Astrocyte (in vitro differentiated cells and primary cell): ENCODE measurements at places on chromosomes 11 and 22. TPM values are rescaled to one million over a fixed set of nuclear protein-coding genes. Genes with fewer than 3 reads are reported as not detected.
A peak's percentile ranks its signal among the peaks of the same experiment; 100 is the strongest.

DNA sequence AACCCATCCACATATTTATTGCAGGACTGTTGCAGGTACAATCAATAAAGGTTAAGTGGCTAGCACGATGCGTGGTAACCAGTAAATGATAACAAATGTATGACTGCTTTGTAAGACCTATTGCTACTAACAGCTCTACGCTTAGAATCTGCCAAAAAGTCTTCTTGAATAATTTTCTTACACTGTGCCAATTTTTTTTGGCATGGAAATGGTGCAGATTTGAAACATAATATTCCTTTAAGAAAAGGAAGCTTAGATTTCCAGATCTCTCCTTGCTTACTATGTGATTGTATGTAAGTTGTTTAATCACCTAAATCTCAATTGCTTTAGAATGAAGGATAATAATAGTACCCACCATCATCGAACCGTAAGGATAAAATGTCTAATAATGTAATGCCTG lies 192.0 kb downstream of the LRRC4C start:
- H3K36me3 ChIP-seq, result no peaks in the 10 kb centered on the region
- no peaks in the 10 kb centered on the region for H3K4me1 ChIP-seq
- no peak for DNase-seq
- no peak overlapping the region for H3K27ac ChIP-seq

DNA sequence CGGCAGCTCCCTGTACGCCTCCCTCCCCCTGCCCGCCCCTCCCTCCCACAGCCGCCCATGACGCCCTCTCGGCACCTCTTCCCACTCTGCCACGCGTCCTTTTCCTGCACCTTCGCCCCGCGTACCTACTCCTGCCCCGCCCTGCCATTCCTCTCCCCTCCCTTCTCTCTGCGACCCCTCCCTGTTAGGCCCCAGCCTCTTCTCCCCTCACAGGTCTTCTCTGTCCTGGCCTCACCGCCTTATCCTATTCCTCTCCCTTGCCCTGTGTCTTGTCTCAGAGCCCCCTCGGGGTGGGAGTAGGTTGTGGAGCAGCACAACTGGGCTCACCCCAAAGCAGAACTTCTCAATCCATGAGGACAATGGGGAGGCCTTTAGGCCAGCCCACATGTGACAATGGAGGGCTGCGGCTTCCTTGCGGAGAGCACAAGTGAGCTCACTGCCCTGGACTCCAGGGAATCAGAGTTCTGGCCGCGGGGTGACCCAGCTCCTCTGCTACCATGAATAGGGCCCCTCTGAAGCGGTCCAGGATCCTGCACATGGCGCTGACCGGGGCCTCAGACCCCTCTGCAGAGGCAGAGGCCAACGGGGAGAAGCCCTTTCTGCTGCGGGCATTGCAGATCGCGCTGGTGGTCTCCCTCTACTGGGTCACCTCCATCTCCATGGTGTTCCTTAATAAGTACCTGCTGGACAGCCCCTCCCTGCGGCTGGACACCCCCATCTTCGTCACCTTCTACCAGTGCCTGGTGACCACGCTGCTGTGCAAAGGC lies 539 bp downstream of the SLC35C1 start:
- H3K27ac ChIP-seq, result peak overlapping the region; percentile 93
- H3K36me3 ChIP-seq, result peaks cover 7% of the 10 kb centered on the region
- peaks cover 32% of the 10 kb centered on the region for H3K4me1 ChIP-seq
- no peaks in the 10 kb centered on the region for H3K27me3 ChIP-seq
- peak overlapping the region; percentile 84 for H3K4me3 ChIP-seq

DNA sequence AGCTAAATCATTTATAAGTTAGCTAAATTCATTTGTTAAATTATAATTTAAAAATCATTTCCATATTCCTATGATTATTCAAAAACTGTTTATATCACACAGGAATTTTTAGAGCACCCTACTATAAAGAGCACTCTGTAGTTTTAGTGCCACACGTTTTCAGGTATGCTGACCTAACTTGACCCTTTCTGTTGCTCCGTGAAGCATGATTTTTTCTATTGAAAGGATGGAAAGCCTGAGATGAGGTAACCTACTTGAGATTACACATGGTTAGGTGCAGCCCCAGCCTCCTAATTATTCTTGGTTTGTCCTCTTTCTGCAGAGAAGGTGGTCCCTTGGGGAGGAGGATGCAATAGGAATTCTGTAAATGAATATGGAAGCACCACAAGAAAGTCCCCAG lies 72.6 kb downstream of the PPFIBP2 start:
- no peaks in the 10 kb centered on the region for H3K4me1 ChIP-seq
- no peaks in the 10 kb centered on the region for H3K36me3 ChIP-seq
- no peak overlapping the region for H3K27ac ChIP-seq
- H3K4me3 ChIP-seq, result no peak overlapping the region

GRCh38 chr11:19646921-19647320 lies 65.7 kb upstream of the NAV2 start:
- H3K27me3 ChIP-seq, result peaks cover 24% of the 10 kb centered on the region
- DNase-seq, result peak; percentile 94
- H3K36me3 ChIP-seq, result no peaks in the 10 kb centered on the region
- no peak overlapping the region for H3K4me3 ChIP-seq
- peaks cover 7% of the 10 kb centered on the region for H3K4me1 ChIP-seq
- H3K27ac ChIP-seq, result no peak overlapping the region

GRCh38 chr11:102494216-102494615 lies 36.3 kb downstream of the MMP7 start:
- H3K27ac ChIP-seq, result no peak overlapping the region
- H3K4me3 ChIP-seq, result no peak overlapping the region
- no peaks in the 10 kb centered on the region for H3K36me3 ChIP-seq
- no peaks in the 10 kb centered on the region for H3K27me3 ChIP-seq

DNA sequence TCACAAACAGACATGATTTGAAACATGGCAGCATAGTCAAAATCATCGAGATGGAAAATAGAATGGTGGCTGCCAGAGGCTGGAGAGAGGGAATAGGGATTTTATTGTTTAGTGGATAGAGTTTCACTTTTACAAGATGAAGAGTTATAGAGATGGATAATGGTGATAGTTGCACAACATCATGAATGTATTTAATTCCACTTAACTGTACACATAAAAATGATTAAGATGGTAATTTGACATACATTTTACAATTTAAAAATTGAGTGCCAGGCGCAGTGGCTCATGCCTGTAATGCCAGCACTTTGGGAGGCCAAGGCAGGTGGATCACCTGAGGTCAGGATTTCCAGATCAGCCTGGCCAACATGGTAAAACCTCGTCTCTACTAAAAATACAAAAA lies 21.2 kb downstream of the TTC28 start:
- H3K4me3 ChIP-seq, result no peak overlapping the region
- no peaks in the 10 kb centered on the region for H3K27me3 ChIP-seq
- no peaks in the 10 kb centered on the region for H3K36me3 ChIP-seq
- DNase-seq, result no peak
- no peak overlapping the region for H3K27ac ChIP-seq

DNA sequence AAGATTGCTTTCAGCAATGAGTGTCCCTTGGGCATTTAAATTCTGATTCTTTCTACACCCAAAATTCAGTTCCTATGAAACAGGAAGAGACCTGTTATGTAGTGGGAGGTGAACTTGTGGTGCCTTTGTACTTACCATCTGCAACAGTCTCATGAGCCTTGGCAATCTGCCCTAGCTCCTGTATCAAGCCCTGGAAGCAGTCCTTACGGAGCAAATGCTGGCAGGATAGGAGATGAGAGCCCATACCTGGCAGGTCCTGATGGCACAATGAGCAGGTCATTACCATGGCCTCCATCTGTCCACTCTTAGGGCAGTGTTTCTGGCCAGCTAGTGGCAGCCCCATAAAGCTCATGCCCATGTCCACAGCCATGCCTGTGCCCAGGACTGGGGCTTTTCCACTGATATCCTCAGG lies 10.8 kb downstream of the TRIM66 start:
- H3K4me1 ChIP-seq, result peaks cover 24% of the 10 kb centered on the region
- DNase-seq, result peak; percentile 85
- H3K27ac ChIP-seq, result peak overlapping the region; percentile 74
- peak overlapping the region; percentile 13 for H3K4me3 ChIP-seq
- no peaks in the 10 kb centered on the region for H3K36me3 ChIP-seq

GRCh38 chr11:129593098-129593497 lies 217.4 kb downstream of the BARX2 start:
- H3K27me3 ChIP-seq, result peaks cover 4% of the 10 kb centered on the region
- H3K4me3 ChIP-seq, result no peak overlapping the region
- H3K36me3 ChIP-seq, result no peaks in the 10 kb centered on the region
- H3K27ac ChIP-seq, result no peak overlapping the region

DNA sequence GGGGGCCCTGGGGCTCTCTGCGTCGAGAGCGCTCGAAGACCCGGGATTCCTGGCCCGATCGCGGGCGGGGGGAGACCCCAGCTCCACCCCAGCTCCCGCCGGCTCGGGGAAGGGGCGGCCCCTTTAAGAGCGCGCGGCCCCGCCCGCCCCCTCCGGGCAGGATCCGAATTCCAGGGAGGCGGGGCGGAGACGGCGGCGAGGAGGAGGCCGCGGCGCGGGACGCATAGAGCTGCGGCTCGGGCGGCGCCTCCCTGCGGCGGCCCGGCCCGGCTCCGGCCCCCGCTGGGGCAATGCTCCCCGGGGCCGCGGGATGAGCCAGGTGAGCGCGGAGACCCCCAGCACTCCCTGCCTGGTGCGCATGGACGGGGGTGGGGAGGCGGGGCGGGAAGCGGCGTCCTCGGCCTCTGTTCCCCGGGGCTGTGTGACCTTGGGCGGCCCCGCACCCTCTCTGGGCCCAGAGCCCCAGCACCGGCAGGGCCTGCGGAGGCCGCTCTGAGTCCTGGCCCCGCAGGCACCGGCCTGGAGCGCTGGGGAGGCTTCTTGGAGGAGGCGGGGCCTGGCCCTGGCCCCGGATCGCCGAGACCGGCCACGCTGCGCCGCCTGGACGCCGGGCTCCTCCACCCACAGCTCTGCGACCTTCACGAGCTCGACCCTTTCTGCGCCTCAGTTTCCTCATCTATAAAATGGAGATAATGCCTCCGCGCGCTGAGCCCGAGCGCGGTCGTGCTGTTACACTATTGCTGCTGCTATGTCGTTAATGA lies 565 bp downstream of the GAS2L1 start:
- H3K4me1 ChIP-seq, result peaks cover 52% of the 10 kb centered on the region
- no peaks in the 10 kb centered on the region for H3K27me3 ChIP-seq
- peak overlapping the region; percentile 79 for H3K4me3 ChIP-seq
- peak overlapping the region; percentile 78 for H3K27ac ChIP-seq

Gene PRR5
- total RNA-seq, result 21.3 and 23.6 TPM in 2 replicates

Gene EXPH5
- 4.7 and 7.9 TPM in 2 replicates for total RNA-seq

Gene APOA4
- total RNA-seq, result not detected in 2 replicates

Gene MOV10L1
- total RNA-seq, result 0.61 and 0.62 TPM in 2 replicates

Gene GAL
- total RNA-seq, result 23.4 and 26.3 TPM in 2 replicates
